ENCODE measurements at places on chromosomes 7 and 10.

GRCh38 chr10:14468726-14469125, 138.0 kb upstream of the FRMD4A start:
- no peak for DNase-seq

- no peak for DNase-seq
Observed at GRCh38 chr7:149191851-149192250, 3.5 kb upstream of the ZNF282 start.

GRCh38 chr7:6106140-6106904, 75.1 kb downstream of the ANKRD61 start:
- no peak for DNase-seq

DNA sequence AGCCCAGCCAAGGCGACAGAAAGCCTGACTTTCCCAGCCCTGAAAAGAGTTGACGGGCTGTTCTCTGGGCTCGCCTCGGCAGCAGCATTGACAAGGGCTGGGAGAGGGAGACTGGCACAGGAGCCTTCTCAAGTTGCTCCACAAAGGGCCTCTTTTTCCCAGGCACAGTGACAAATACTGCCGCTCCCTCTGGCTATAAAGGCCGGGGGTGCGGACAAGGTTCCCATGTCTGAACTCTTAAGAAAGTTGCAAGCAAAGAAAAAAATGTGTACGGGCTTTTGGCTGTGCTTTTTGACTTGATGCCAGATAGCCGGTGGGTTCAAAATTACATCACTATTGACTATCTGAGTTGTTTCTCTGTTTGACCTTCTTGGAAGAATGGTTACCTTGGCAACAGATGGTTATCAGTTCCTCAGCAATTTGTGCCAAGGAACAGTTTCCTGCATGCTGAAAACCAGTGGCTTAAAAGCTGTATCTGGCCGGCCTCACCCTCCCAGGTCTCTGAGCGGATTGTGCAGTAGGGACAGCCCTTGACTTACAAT, 115.9 kb upstream of the EEPD1 start:
- DNase-seq = no peak

- DNase-seq = no peak
Observed at GRCh38 chr7:77989981-77990566, 191.5 kb downstream of the PHTF2 start.

DNA sequence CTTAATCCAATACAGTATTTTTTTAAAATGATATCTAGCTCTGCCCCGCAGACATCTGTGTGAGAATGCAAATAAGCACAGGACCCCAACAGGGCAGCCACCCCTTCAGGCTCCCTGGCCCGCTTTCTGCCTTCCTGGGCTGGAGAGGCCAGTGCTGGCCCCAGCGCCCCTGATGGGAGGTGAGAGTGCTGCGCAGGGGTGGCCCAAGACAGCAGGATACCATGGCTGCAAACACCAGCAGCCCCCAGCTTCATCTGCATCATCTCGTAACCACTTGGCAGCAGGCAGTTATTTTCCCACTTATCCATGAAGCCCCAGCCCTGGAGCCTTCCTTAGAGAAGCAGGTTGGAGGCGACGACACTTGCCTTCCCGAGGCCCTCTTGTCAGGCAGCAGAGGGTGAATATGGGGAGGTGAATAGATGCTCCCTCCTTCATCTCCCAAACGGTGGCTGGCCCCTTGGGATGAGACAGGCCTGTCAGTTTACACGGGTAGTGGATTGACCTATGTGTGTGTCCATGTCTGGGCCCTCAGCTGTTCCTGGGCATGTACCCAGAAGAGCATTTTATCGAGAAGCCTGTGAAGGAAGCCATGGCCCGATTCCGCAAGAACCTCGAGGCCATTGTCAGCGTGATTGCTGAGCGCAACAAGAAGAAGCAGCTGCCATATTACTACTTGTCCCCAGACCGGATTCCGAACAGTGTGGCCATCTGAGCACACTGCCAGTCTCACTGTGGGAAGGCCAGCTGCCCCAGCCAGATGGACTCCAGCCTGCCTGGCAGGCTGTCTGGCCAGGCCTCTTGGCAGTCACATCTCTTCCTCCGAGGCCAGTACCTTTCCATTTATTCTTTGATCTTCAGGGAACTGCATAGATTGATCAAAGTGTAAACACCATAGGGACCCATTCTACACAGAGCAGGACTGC, 71.2 kb downstream of the ALOX5 start:
- DNase-seq = no peak

GRCh38 chr10:117519879-117520278, 22.7 kb upstream of the EMX2 start:
- DNase-seq = no peak

DNA sequence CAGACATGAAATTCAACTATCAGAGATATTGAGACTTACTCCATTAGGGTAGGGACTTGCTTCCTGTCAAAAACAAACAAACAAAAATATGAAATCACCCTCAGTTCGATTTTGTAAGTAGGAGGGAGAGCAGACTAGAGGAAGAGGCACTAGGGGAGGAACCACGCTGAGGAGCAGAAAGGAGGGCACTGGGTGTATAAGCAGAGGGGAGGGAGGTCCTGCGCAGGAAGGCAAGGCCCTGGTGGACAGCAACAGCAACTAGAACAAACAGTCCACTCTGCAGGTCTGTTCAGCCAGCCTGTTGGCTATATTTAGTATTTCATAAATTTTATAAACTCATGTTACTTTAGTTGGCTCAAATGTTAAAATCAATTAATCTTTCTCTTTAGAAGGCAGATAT, 937.1 kb upstream of the C7orf33 start:
- no peak for DNase-seq

DNA sequence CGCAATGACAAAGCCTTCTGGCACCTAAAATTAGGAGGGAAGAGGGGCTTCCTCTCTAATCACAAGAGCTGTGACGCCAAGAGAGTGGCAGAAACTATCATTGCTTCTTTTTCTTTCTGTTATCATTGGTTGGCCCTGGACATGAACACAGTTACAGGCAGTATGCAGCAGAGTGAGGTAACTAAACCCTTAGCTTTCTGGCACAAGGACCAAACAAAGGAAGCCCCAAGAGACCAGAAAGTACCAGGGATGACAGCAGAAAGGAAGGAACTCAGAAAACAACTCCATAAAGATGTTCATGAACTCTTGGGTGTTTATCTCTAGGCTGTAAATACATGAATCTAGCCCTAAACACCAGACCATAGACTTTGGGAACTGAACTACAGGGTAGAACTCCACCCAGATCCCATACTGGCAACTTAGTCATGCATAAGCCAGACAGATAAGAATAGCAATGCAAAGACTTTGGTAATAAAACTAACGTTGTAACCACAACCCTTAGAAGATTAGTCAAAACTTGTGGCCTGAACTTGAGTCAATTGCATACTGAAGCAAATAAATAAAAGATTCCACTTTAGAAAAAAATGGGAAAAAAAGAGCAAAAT, 195.7 kb upstream of the PTN start:
- DNase-seq = no peak

- no peak for DNase-seq
Observed at GRCh38 chr10:77855404-77856155, 71.0 kb downstream of the DLG5 start.

DNA sequence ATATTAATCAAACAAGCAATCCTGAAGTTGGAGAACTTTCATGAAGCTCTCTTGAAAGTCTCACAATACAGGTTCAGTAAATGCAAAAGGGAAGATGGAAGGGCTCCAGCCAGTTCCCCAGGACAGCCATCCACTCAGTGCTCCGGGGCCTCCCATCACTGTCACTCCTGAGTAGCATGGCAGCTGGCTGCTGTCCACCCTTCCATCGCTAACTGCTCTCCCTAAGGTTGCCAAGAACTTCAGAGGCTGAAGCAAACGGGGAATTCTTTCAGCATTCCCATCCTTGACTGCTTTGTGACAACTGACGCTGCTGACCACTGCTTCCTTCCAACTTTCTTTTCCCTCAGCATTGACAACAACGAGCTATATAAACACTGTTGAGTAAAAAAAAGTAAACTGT, 69.1 kb downstream of the VPS41 start:
- DNase-seq = no peak

DNA sequence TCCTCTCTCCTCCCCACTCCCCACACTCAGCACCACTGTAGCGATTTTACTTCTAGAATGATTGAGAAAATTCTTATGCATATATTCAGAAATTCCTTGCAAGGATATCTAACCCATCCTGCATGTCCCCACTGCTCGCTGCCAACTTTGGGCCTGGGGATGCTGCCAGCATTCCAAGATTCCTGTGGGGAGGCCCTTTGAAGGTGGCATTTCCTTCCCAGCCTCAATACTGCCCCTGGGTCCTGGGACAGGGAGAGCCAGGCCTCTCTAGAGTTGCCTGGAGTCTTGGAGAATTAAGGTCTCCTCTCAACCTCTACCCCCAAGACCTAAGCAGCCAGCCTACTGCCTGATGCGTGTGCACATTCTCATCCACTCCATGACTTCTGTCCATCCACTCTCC, 303.5 kb downstream of the NEBL start:
- DNase-seq = no peak
